ENCODE measurements at places on chromosomes 1 and 21. TPM values are rescaled to one million over a fixed set of nuclear protein-coding genes. Genes with fewer than 3 reads are reported as not detected.

The GBP7 gene
- not detected for total RNA-seq

The GCSAML gene
- total RNA-seq, result 0.14 TPM

The MR1 gene
- 14.6 TPM for total RNA-seq

GRCh38 chr1:62601457-62601856 lies 4.1 kb downstream of the ANGPTL3 start:
- no peak for DNase-seq

GRCh38 chr1:9593492-9594465 lies 5.1 kb downstream of the TMEM201 start:
- peak; percentile 89 for DNase-seq

- DNase-seq, result peak; percentile 77
Measured at GRCh38 chr1:226223786-226224244, 351 bp downstream of the MIXL1 start.

DNA sequence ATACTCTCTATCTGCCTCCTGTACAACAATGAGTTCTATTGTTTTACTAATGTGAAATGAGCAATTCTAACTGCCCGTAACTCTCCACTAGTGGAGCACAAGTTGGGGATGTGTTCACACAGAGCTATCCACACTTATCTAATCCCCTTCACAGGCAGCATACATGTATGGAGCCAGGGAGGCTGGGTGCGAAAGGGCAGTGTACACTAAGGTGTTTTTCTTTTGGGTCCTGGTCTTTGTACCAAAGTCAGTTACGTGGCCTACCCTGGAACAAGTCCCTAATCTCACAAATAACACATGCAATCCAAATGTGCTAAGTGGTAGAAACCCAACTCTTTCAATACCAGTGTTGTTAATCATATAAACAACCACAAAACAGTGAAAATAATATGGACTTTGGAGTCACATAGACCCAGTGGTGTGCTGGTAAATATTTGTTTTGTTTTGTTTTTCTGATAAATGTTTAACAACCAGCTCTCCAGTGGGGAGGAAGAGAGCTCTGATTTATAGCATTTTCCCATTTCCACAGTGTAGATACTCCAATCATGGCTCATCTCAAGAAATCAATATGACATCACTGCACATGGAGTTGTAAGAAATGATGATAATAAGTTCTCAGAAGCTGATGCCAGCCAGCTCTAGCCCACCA lies 319.9 kb upstream of the DUSP10 start:
- DNase-seq, result no peak

GRCh38 chr1:209884665-209885117 lies 53.3 kb upstream of the SYT14 start:
- peak; percentile 66 for DNase-seq
